ENCODE measurements at places on chromosomes 7 and 10. TPM values are rescaled to one million over a fixed set of nuclear protein-coding genes. Genes with fewer than 3 reads are reported as not detected.

DNA sequence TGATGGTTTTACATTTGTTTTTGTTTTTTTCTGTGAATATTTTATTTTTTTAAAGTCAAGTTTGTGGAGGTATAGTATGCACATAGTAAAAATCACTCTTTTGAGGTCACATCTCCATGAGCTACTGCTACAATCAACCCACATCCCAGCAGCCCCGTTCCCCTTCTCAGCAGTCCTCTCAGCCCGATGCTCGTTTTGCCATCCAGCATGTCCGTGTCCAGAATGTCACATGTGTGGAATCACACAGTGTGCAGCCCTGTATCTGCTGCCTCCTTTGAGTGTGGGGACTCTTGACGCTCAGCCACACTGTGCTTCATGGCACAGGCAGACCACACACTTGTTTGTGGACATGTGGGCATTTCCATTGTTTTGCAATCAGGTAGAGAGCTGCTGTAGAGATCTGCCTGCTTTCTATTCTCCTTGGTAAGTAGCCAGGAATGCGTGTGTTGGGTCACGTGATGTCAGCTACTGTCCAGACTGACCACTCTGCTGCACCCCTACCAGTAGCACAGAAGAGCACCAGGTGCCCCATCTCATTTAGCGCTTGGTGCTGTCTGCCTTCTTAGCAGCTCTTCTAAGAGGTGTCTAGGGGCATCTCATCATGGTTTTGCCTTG lies 71.6 kb upstream of the CAMK2B start:
- no peak for DNase-seq

GRCh38 chr7:107743567-107744344 lies at the start of gene CBLL1:
Gene CBLL1 (plus strand): TSS chr7:107744142. CDS start chr7:107744164, 22 bp downstream.
- peak; percentile 99 for DNase-seq

Gene ABCB1
- 10.6 TPM for total RNA-seq

DNA sequence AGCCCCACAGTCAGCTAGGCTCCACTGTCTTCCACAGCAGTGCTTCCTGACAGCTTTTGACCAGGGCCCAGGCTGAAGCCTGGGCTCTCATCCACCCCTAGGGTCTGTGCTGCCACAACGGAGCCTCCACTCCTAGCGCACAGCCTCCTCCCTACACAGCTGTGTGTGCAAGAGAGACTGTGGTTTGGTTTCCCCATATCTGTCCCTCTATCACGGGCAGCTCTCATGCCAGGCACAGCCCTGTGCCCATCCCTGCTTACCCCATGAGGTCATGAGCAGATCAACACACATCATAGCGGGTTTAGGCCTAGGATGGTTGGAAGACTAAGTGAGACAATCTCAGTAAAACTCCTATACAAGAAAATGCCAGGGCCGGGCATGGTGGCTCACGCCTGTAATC lies 61.7 kb upstream of the PLXNA4 start:
- no peak for DNase-seq

Gene NODAL
- total RNA-seq, result not detected

GRCh38 chr10:24453404-24453830 lies 244.5 kb downstream of the KIAA1217 start:
- no peak for DNase-seq

DNA sequence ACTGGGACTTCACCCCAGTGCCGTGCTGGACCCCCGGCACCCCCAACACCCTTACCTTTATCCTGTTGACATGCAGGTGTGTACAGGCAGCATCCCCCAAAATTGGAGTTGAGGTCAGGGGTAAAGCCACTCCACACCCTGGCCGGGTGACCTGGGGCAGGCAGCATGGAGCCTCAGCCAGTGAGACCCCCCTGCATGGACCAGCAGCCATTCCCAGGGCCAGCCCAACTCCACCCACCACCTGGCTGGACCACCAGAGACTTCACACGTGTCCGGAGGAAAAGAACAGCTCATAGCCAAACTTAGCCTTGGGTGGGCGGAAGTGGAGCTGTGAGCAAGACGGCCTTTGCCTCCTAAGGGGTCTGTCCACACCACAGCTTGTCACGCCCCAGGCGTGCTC lies 413.0 kb upstream of the FOXK1 start:
- no peak for DNase-seq
